ENCODE measurements at places on chromosomes 5 and 9.

- DNase-seq = no peak
Observed at GRCh38 chr9:86368871-86369521, 14.8 kb upstream of the TUT7 start.

- DNase-seq = no peak
Observed at GRCh38 chr9:5429873-5430564, 7.7 kb downstream of the PLGRKT start.

DNA sequence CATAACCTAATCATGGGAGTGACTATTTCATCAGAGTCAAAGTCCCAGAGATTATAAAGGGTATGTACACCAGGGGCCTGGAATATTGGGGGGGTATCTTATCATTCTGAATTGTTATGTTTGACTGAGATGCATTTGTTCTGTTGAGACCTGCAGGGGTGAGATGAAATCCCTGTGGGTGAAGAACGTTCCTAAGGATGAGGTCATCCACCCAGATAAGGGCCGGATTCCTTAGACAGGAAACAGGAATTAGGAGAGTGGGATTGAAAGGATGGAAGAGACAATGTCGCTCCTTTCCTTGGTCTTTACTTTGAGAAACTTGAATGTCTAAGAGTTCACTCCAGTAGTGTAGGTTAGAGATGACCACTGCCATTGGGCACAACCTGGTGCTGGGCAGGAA, 54.7 kb downstream of the GAS1 start:
- no peak for DNase-seq

GRCh38 chr5:158895588-158895987, 204.1 kb downstream of the EBF1 start:
- no peak for DNase-seq

GRCh38 chr9:137547687-137548543, 2.3 kb downstream of the PNPLA7 start:
- DNase-seq = no peak

DNA sequence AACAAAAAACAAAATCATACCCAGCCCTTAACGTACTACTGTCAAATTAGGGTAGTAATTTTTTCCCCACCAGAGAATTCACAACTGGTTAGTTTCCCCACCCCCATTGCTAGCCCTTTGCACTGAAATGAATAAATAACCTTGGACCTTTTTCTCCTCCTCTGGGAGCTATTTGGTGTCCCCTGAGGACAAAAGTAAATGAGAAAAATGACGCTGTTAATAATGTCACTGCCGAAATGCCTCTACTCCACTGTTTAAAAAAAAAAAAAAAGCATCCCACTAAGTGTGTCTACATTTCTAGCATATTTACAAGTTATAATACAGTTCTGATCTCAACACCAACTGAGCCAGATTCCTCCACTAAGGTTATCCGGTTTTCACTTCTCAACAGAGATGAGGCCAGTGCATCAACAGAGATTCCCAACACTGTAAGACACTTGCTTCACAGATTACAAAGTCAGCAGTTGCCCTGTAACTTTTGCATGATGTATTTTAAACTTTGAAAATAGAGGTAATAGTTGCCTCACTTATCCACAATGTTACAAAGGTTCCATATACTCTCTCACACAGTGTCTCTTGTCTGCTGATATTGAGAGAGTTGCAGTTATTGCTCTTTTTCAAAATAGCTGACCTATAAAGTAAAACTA, 5.1 kb upstream of the NFIB start:
- DNase-seq = no peak

DNA sequence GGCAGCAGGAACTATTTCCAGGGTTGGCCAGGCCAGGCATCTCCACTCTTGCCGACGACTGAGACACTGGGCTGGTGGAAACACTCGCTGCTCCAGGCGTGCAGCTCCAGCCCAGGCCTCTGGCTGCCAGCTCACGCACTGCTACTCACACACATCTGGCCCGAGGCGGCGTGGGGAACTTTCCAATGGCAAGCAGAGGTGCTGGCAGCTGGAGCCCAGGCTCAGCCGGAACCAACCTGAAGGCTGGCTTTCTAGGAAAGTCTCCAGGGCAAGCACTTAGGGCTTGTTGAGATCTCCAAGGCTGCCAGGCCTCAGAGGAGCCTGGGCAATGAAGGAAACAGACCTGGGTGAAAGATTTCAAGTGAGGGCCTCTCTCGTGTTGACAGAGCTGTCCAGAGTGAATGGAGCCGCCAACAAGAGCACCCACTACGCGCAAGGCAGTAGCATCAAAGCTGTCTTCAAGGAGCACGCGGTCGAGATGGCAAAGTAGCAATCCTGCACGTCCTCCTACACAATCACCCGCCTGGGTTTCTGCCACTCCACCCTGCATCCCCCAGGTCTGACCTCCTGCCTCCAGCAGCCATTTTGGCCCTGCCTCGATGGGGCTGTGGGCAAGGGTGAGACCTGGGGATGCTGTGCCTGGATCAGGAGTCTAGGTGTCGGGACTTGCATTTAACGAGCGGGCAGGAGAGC, 14.4 kb downstream of the SH3PXD2B start:
- DNase-seq = no peak
